Coronary artery (tissue), 2 donors: ENCODE measurements at places on chromosomes 1 and 21.

GRCh38 chr1:32044234-32044633 is 28.5 kb upstream of the TMEM39B start:
- no peak for DNase-seq

GRCh38 chr1:46638921-46639320 is 22.3 kb upstream of the MOB3C start:
- no peak for DNase-seq

DNA sequence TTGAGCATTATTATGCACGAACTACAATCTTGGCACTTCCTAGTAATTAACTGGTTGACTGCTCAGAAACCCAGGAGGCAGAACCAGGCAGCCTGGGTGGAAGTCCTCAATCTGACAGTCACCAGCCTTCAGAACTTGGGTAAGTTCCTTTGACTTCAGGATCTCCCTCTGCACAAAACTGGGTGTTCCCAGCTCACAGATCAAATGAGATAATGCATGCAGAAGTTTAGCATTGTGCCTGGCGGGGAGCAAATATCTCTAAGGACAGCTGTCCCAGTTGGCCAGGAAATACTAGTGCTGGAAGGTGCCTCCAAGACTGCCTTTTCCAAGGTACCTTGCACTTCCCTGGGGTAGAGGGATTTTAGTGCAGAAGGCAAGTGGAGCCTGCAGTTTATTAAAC is 294.8 kb downstream of the PCP4 start:
- DNase-seq, result no peak

DNA sequence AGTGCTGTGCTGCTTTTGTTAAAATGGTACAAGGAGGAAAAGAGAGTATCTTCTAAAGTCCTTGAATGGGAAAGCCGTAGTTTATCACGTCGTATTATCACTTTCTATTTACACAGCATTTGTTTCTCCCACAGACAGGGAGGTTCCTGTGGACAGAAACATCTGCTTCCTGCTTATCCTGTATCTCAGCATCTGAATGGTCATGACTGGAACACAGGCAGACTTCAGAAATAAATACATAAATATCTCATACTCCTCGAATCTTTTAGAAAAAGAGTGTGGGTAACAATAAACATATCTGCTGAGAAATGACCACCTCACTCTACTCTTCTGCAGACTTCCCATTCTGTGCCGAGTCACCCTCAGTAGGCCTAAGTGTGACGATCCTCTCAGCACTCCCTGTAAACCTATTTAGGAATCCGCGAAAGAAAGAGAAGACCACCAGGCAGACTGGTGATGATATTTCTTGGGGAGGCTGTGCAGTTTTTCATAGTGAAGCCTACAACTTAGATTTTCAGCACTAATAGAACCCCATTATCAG is 393.5 kb downstream of the SMYD3 start:
- DNase-seq, result no peak

GRCh38 chr21:34004013-34004938 is 69.1 kb upstream of the MRPS6 start:
- DNase-seq, result no peak

DNA sequence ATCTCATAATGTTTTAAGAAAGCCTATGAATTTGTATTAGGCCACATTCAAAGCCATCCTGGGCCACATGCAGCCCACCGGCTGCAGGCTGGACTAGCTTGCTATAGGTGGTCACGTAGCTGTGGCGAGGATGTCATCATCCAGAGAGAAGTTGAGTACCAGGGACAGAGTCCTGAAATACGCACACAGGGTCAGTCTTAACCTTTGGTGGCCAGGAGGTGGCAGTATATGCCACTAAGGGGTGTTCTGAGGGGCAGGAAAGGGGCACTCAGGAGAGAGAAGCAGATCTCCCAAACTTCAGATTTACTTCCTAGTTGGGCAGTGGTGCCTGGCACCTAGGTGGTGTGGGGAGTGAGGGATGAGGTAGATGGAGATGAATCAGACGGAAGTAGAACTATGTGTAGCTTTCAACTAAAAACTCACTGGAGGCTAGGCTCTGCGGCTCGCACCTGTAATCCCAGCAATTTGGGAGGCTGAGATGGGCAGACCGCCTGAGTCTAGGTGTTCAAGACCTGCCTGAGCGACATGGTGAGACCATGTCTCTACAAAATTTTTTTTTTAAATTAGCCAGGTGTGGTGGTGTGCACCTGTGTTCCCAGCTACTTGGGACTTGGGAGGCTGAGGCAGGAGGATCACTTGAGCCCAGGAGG is 16.3 kb upstream of the CDK18 start:
- DNase-seq, result no peak

GRCh38 chr1:119504831-119505230 is 2.2 kb upstream of the HSD3B1 start:
- no peak for DNase-seq

- no peak for DNase-seq
These were observed 59.0 kb upstream of the PGD start for GRCh38 chr1:10339815-10340214.

- DNase-seq, result no peak
These were observed 161.0 kb downstream of the PLXNA2 start for GRCh38 chr1:208083016-208083714.

GRCh38 chr1:208044589-208045462 is 133.9 kb upstream of the CD34 start:
- no peak for DNase-seq

GRCh38 chr1:172600615-172601014 is 58.3 kb upstream of the FASLG start:
- DNase-seq, result no peak

DNA sequence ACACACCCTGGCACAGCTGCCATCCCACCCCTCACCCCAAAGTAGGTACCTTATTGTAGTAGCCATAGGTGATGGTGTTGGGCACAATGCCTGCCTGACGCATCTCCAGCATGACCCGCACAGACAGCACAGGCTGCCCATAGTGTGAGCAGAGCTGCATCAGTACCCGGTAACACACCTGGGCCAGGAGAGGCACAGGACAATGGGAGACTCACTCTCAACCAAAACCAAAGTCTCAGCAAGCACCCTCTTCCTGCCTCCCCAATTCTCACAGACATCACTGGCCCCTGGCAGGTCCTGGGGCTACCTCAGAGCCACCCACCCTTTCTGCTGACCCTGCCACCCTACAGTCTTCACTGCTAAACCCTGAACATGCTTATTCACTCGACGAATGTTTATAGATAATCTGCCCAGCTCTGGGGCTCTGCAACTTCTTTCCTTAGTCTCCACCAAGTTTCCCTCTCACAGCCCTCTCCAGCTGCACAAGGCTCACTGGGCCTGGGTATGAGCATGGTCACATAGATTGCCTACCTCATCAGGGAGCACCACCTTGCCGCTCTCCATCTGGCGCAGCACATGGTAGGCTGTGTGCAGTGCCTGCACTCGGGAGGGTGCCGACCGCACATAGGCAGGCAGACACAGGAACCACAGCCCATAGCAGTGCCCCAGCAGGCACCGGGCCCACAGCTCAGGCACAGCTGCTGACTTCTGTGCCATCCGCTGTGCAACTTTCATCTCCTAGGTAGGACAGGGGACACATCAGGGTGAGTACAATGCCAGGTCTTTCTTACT is 10.3 kb downstream of the DENND4B start:
- peak; percentile 36 for DNase-seq

DNA sequence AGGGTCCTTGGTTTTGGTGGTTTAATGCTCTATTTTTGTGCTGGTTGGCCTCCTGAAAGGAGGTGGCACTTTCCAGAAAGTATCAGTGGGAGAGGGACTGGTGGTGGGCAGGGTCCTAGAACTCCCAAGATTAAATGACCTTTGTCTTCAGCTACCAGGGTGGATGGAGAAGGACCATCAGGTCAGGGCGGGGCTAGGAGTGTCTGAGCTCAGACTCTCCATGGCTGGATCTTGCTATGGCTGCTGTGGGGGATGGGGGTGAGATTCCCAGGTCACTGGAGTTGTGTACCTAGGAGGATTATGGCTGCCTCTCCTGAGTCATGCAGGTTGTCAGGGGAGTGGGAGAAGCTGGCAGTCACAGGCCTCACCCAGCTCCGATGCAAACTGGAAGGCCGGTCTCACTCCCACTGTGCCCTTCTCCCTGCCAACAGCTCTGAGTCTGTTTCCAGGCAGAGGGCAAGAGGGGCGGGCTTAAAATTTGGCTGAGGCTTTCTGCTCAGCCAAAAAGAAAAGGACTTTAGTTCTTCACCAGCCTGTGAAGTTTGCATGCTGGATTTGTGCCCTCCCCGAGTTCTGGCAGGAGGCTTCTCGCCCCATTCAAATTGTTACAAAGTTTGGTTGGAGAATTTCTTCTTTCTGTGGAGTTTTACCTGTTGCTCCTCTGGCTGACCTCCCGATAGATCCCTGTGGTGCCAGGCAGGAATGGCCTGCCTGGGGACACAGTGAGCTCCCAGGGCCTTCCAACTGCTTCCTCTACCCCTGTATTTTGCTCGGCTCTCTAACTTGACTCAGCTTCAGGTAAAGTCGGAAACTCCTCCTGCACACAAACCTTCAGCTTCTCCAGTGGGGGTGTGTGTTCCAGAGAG is 13.1 kb upstream of the KYAT3 start:
- DNase-seq, result no peak
